ENCODE measurements at places on chromosomes 13 and 19.

DNA sequence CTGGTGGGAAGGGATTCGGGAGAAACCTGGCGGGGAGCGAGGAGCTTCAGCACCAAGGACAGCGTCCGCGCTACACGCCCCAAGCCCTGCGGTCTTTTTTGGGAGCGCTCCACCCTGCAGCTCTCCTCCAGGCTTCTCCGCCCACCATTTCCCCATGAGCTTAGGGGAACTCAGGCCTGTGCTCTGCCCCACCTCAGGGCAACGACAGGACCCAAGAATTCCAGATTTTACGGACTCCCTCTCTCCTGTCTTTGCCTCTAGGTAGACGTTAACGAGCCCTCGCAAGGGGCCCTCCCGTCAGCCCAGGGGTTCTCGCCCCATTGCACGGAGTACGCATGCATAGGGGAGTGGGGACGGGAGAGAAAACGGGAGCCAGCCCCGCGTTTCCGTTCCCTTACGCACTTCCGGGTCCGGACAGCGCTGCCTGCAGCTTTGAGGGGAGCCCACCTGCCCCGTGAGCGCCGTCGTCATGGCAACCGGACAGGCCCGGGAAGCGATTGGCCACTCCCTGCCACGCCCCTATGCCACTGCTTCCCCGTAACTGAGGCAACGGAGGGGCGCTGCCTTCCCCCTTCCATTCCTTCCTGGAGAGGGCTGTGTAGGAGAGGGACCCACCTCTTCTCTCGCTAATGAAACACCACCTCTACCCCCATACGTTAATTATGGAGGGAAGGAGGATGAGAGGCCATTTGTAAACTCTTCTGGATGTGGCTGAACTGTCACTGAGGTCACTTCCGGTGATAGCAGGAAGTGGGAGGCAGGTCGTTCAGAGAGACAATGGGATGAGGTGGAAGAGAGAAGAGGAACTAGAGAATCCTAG is 20.8 kb downstream of the NOVA2 start:
- no peak for DNase-seq

DNA sequence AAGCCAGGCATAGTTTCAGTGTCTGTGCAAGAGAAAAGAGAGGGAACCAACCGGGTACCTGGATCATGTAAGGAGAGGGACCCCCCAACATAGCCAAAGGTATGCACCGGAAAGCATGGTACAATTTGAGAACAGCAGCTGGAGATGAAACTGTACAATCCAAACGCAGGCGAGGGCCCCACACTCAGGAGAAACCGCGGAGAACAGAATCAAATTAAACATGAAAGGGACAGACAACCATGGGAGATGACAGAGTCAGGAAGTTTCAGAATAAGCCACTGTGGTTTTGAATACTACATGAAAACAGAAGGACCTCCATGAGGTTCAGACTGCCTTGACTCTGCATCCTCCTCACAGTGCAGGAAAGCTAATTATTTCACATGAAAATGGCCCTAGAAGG is 62.9 kb upstream of the SPATA13 start:
- DNase-seq: no peak

- DNase-seq: no peak
Observed at GRCh38 chr13:100197591-100198365, 108.9 kb downstream of the PCCA start.

DNA sequence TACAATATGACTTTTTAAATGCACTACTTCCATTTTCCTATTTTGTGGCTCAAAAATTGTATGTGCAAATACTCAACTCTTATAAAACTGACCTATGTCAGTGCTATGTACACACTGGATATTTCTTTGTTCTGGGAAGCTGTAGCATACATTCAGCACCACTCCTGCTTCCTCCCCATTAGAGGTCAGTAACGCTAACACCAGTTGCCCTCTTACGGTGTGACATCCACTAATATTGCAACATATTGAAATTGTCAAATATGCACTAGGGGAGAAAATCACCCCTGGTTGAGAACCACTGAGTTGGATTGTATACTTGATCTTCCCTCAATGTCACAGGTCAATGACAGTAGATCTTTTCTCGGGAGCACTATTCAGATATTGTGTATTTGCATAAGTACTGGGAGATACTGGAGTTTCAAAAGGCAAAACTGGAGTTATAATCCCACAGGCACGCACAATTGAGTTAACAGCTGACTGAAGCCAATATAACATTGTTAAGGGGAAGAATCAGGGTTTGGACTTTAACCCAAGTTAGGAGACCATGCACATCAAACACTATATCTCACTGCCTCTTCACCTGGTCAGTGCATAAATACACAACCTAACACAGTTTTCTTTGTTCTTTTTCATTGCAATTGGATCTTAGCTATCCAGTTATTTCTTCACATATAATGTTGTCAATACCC is 1276.5 kb upstream of the MIR17HG start:
- DNase-seq: no peak

GRCh38 chr13:83733293-83733692 is 149.0 kb downstream of the SLITRK1 start:
- no peak for DNase-seq

GRCh38 chr19:491146-491741 is 5.0 kb upstream of the MADCAM1 start:
- no peak for DNase-seq

- DNase-seq: no peak
Observed at GRCh38 chr13:91417660-91418325, 19.4 kb downstream of the GPC5 start.

DNA sequence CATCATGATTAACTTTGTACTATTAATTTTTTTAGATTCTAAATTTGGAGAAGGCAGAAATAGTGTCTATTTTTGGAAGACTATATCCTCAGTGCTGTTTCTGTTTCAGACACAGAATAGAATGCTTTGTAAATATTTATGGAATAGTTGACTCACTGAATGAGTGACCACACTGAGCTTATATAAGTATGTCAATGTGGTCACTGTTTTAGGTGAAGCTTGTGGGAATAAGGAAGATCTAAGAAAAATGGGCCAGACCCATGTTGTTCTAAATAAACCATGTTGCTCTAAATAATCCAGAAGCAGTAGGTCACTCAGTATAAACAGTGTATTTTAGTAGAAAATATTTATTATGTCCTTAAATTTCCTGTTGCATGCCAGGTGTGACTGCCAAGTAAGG is 45.5 kb upstream of the DACH1 start:
- no peak for DNase-seq

GRCh38 chr13:75494491-75494890 is 12.5 kb upstream of the TBC1D4 start:
- no peak for DNase-seq

- no peak for DNase-seq
Observed at GRCh38 chr13:32408296-32409000, 19.5 kb downstream of the N4BP2L1 start.

- no peak for DNase-seq
Observed at GRCh38 chr19:57651654-57651996, 17.1 kb upstream of the ZSCAN4 start.

- DNase-seq: no peak
Observed at GRCh38 chr13:109723046-109723445, 63.3 kb downstream of the IRS2 start.

- no peak for DNase-seq
Observed at GRCh38 chr13:83215627-83216026, 666.6 kb downstream of the SLITRK1 start.

- peak; percentile 87 for DNase-seq
Observed at GRCh38 chr19:41570639-41571112, 5.3 kb upstream of the CEACAM21 start.

- DNase-seq: no peak
Observed at GRCh38 chr13:73162912-73163911, 104.4 kb downstream of the KLF5 start.

DNA sequence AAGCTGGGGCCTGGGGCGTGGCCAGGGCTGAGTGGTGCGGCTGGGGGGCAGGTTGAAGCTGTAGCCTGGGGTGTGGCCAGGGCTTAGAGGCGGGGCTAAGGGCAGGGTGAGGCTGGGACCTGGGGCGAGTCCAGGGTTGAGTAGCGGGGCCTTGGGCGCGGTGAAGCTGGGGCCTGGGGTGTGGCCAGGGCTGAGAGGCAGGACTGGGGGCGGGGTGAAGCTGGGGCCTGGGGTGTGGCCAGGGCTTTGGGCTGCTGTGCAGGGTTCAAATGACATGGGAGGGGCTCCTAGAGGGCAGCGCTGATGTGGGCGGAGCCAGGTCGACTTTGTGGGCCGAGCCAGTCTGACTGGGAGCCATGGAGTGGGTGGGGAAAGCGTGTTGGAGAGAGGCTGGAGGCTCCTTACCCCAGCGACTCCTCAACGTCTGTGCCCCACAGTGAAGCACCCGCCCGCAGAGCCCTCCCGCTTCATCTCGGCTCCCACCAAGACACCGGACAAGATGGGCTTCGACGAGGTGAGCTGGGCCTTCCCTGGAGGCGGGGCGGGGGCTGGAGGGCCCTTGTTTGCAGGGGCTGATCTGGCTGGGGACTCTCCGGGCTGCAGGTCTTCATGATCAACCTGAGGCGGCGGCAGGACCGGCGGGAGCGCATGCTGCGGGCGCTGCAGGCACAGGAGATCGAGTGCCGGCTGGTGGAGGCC is 21.5 kb downstream of the COLGALT1 start:
- no peak for DNase-seq

DNA sequence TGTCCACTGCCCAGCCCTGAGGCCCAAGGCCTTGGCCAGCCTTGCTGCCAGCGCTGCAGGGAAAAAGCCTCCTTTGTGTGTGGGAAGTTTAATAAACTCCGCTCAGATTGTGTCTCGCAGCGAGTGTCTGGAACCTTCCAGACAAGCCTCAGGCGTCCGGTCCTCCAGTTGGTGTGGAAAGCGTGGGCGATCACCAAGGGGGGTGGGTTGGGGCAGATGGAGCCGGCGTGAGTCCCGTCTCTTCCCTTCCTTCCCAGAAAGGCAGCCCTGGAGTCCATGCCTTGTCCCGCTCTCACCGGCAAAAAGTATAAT is 4.6 kb downstream of the STK11 start:
- no peak for DNase-seq
